Foreskin melanocyte (primary cell): ENCODE measurements at places on chromosomes 2 and 18.
A peak's percentile ranks its signal among the peaks of the same experiment; 100 is the strongest.

DNA sequence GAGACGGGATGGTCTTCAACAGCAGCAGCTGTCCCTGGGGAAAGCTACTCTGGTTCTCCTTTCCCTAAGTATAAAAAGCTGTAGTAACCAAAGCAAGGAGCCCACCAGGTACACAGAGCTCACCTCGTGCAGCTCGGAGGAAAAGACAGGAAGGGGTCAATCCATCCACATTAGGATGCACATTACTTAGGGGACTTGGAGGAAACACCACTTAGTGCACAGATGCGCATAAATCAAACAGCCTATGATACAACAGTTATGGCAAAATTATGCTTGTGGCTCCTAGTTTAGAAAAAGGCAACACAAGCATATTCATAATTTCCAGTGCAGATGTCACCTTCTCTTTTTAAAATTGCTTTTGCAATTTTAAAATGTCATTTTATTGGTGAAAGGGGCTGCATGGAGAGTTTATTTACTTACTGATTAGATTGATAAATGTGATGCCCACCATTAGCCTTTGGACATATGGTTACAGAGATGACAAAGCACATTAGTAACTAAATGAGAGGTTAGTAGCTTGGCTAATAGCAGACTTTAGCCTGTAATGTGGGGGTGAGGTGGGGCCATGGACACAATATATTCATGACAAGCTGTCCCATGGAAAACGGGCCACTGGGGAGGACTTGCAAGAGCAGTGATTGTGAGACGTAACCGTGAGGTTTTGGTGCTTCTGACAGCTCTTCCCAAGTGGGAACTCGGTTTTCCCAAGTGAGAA is 199.8 kb downstream of the MYT1L start:
- no peak for DNase-seq

DNA sequence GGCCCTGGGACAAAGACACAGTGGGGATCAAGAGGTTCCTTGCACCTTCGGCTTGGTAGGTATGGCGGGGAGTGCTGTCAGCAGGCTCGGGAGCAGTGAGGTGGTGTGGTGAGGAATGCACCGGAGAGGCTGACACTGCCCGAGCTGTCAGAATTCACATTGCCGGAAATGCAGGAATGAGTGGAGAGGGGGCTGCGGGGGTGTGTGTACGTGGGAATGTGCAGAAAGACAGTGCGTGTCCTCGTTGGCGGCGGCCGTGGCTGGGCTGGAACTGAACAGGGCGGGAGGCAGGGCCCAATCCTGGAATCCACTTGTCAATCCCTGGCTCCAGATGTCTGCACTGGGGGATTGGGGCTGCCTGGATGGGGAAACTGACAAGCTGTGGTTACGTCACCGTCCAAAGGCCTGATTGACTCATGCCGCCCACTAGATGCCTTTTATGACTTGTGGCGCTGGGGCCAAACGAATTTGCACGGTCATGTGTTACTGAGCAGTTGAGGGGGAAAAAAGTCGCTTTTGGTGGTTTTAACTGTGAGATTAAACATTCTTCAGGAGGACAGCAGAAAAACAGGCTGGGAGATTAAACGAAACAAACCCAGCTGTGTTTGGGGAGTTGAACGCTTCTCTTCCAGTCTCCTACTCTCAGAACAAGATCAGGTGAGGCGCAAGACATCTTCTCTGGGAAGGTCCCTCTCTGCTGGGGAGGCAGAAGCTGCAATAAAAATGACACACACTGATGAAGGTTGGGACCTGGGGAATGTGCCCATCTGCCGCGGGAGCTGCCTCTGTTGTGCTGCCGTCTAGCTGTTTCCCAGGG is 189.4 kb upstream of the GLI2 start:
- DNase-seq = peak; percentile 40

GRCh38 chr2:66962716-66963115 is 434.4 kb upstream of the ETAA1 start:
- no peak for DNase-seq

GRCh38 chr2:205673312-205673711 is 9.0 kb upstream of the NRP2 start:
- no peak for DNase-seq

DNA sequence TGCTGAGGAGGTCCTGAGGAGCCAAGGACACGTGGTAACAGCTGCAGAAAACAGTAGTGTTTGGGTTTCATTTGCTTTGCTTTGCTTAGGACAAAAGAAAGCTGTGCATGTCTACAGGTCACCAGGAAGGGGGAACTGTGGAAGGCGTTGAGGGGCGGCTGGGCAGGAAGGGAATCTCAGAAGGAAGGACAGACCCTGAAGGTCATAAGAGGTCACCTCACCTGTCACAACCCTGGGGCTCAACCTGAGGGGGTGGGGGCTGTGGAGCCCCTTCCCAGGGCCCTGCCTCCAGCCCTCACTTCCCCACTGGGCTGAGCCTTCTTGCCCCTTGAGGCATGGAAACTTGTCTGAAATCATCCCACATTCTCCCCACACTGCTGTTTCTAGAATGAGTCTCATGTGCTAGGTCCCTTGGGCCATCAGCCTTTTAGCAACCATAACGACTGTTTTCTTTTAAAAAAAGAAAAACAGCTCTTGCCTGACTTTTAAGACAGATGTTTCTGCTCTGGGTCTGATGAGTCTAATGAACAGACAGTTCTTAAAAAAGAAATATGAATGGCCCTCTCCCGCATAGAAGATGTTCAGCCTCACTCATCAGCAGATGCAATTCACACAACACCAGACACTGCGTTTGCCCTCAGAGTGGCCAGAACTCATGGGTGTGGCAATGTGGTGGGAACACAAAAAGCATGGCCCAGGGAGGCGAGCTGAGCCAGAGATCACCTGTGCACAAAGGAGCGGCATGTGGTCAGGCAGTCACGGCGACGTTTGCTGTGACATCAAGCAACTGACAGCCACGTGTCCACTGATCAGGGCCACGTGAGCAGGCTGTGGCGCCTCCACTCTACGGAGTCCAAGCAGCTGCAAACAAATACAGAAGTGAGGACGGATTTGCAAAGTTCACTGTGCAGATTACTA is 84.0 kb downstream of the SEPTIN10 start:
- no peak for DNase-seq
